ENCODE measurements at places on chromosomes 12 and 14. TPM values are rescaled to one million over a fixed set of nuclear protein-coding genes. Genes with fewer than 3 reads are reported as not detected.

The RIMBP2 gene
- 21.4 TPM for total RNA-seq

The AMN1 gene
- 21.3 TPM for total RNA-seq

The ADGRD1 gene
- 16.8 TPM for total RNA-seq

The HAL gene
- total RNA-seq = 1.7 TPM

The BMAL2 gene
- total RNA-seq = 3.1 TPM

The SRRM4 gene
- total RNA-seq = 0.06 TPM

The VWF gene
- 34.8 TPM for total RNA-seq

The SERPINA1 gene
- total RNA-seq = 27.6 TPM

The TEX52 gene
- total RNA-seq = not detected

The GLT1D1 gene
- total RNA-seq = 1.8 TPM

The B3GNT4 gene
- total RNA-seq = 1.1 TPM

The SCN8A gene
- total RNA-seq = 3.7 TPM

The DAO gene
- 0.53 TPM for total RNA-seq

The KRT8 gene
- 177 TPM for total RNA-seq

The CDH24 gene
- 18.1 TPM for total RNA-seq

The ATF7 gene
- 22.5 TPM for total RNA-seq

The PTPN11 gene
- total RNA-seq = 43.4 TPM

The STAT2 gene
- 133 TPM for total RNA-seq

The TSPAN8 gene
- 23.5 TPM for total RNA-seq

The ESPL1 gene
- 9.9 TPM for total RNA-seq

The HOXC12 gene
- total RNA-seq = not detected

All from metanephros (tissue), 2 donors.